ENCODE measurements at places on chromosomes 7 and 10. TPM values are rescaled to one million over a fixed set of nuclear protein-coding genes. Genes with fewer than 3 reads are reported as not detected.
A peak's percentile ranks its signal among the peaks of the same experiment; 100 is the strongest.

Gene NPSR1
- total RNA-seq: not detected

Gene CYP2C19
- total RNA-seq: not detected

DNA sequence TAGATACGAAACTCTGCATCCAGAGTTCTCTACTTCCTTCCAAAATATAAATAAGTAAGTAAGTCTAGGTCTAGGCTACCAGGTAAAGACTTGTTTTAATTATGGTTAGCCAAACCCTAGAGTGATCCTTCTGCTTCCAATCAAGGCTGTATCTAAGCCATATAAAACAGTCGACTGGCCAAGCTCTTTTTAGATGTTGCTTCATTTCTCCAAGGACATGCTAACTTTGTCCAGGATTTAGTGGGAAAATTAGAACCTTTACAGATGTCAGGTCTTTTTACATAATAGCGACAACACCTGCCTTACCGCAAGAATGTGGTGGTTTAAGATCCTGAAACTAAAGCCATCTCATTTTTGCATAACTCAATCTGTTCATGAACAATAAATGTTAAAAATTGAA lies 156.8 kb downstream of the NXPH1 start:
- no peak for DNase-seq

DNA sequence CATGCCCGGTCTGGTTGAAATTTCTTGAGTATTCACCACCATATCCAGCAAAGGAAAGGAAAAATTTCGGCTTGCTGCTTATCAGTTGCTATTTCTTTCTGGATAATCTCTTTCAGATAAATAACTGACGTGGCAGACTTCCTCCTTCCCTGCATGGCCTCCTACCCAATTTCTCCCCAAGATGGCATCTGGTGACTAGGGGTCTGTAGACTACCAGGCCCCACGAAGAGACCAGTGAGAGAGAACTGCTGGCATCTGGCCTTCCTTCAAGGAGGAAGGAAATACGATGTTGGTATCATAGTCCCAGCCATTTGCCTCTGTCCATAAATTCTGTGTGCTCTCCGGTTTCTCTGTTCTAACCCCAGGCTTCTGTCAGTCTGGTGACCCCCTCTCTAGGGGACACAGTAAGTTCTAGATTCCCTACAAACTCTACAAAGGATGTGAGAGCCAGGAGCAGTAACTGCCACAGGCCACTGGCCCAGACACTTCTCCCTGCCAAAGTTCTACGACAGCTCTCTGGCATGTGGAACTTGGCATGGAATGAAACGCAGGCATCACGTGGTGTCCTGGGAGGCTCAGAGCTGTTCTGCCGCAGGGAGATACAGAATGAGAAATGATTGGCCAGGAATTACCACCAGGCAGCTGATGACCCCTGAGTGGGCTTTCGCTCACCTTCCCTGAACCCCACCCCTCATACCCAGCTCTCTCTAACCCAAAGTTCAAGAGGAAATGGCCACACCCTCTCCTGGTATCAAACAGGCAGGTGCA lies 30.0 kb upstream of the MSRB2 start:
- peak; percentile 67 for DNase-seq

DNA sequence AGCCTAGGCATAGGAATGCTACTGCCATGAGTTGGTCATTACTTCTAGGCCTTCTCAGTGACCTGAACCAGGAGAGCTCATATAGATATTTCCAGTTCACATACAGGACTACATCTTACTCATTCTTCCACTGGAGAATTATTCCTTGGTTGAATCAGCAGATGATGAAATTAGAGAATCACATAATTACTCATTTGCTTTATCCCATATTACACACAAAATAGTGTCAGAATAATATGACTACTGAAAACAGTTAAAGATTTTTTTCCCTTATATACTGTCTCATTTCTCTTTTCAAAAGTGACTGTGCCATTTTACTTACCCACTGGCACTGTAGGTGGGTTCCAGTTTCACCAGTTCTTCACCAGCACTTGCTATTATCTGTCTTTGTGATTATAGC lies 18.5 kb downstream of the BMS1 start:
- DNase-seq: no peak

- DNase-seq: no peak
Observed at GRCh38 chr7:133746305-133746704, 380.8 kb upstream of the LRGUK start.
